ENCODE measurements at places on chromosomes 2 and 18. TPM values are rescaled to one million over a fixed set of nuclear protein-coding genes. Genes with fewer than 3 reads are reported as not detected.

GRCh38 chr2:83602753-83603152, 856.3 kb downstream of the SUCLG1 start:
- no peak overlapping the region for H3K27ac ChIP-seq
- H3K4me1 ChIP-seq = no peaks in the 10 kb centered on the region
- no peaks in the 10 kb centered on the region for H3K27me3 ChIP-seq
- no peak overlapping the region for H3K4me3 ChIP-seq

DNA sequence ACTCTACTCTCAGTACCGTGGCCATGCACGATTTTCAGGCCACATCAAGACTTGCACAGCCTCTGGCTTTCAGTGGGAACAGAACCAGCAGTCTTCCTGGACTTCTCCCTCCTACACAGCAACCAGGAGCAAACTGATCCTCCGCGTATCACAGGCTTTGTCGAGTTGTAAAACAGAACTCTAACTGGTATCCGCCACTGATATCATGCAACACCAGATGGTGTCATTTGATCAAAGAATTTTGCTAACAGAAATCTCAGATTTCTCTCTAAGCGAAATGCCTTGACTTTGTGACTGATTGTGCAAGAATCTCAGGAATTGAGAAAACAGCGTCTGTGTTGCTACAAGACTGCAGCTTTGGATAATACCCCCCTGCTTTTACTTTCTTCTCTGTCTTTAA, 85.7 kb downstream of the COPS8 start:
- peak overlapping the region; percentile 17 for H3K4me3 ChIP-seq
- no peaks in the 10 kb centered on the region for H3K27me3 ChIP-seq
- no peak for DNase-seq
- H3K27ac ChIP-seq = peak overlapping the region; percentile 25

TSPYL6 gene
- total RNA-seq = not detected

GRCh38 chr2:55628931-55629330, 11.5 kb upstream of the PPP4R3B start:
- no peaks in the 10 kb centered on the region for H3K27me3 ChIP-seq
- H3K4me1 ChIP-seq = no peaks in the 10 kb centered on the region
- H3K27ac ChIP-seq = no peak overlapping the region
- no peak overlapping the region for H3K4me3 ChIP-seq

GRCh38 chr2:54122939-54123338, 7.5 kb downstream of the ACYP2 start:
- no peak for DNase-seq
- no peaks in the 10 kb centered on the region for H3K36me3 ChIP-seq
- H3K27ac ChIP-seq = peak overlapping the region; percentile 86
- H3K4me3 ChIP-seq = peak overlapping the region; percentile 44

- H3K4me1 ChIP-seq = peaks cover 62% of the 10 kb centered on the region
- no peak overlapping the region for H3K4me3 ChIP-seq
- no peaks in the 10 kb centered on the region for H3K27me3 ChIP-seq
- H3K36me3 ChIP-seq = no peaks in the 10 kb centered on the region
- DNase-seq = no peak
- no peak overlapping the region for H3K27ac ChIP-seq
Measured at GRCh38 chr18:55290898-55291297, 297.1 kb downstream of the TCF4 start.

GRCh38 chr2:108805782-108806181, 19.2 kb downstream of the CCDC138 start:
- no peak overlapping the region for H3K4me3 ChIP-seq
- H3K4me1 ChIP-seq = no peaks in the 10 kb centered on the region
- peaks cover 24% of the 10 kb centered on the region for H3K36me3 ChIP-seq

- DNase-seq = no peak
- H3K27ac ChIP-seq = no peak overlapping the region
- no peaks in the 10 kb centered on the region for H3K4me1 ChIP-seq
- no peaks in the 10 kb centered on the region for H3K36me3 ChIP-seq
Measured at GRCh38 chr2:1893856-1894255, 149.5 kb upstream of the PXDN start.

GRCh38 chr18:44041553-44041952, 639.1 kb upstream of the SETBP1 start:
- no peaks in the 10 kb centered on the region for H3K36me3 ChIP-seq
- no peaks in the 10 kb centered on the region for H3K4me1 ChIP-seq
- DNase-seq = no peak
- no peak overlapping the region for H3K4me3 ChIP-seq

- H3K27me3 ChIP-seq = no peaks in the 10 kb centered on the region
- peaks cover 8% of the 10 kb centered on the region for H3K4me1 ChIP-seq
- DNase-seq = peak; percentile 52
Measured at GRCh38 chr2:218260742-218261422, at the start of gene GPBAR1. TSS of gene GPBAR1 (plus strand) at chr2:218261015. CDS start at chr2:218262725, 1,710 bp downstream.

GRCh38 chr2:72132981-72133720, 14.5 kb downstream of the CYP26B1 start:
- H3K27ac ChIP-seq = no peak overlapping the region
- H3K27me3 ChIP-seq = no peaks in the 10 kb centered on the region

- H3K36me3 ChIP-seq = no peaks in the 10 kb centered on the region
- H3K4me1 ChIP-seq = peaks cover 9% of the 10 kb centered on the region
- H3K27ac ChIP-seq = no peak overlapping the region
Measured at GRCh38 chr2:240324312-240325015, 111.0 kb upstream of the GPC1 start.

LCLAT1 gene
- 8.3 TPM for total RNA-seq

GRCh38 chr2:203824603-203825002, 43.0 kb upstream of the CTLA4 start:
- no peak overlapping the region for H3K4me3 ChIP-seq
- no peak for DNase-seq
- H3K4me1 ChIP-seq = peaks cover 4% of the 10 kb centered on the region
- no peak overlapping the region for H3K27ac ChIP-seq
- H3K27me3 ChIP-seq = no peaks in the 10 kb centered on the region
- H3K36me3 ChIP-seq = no peaks in the 10 kb centered on the region

GRCh38 chr18:59149416-59149815, 9.7 kb downstream of the SEC11C start:
- H3K27ac ChIP-seq = no peak overlapping the region
- DNase-seq = no peak
- H3K27me3 ChIP-seq = no peaks in the 10 kb centered on the region
- H3K36me3 ChIP-seq = peaks cover 52% of the 10 kb centered on the region

- H3K4me3 ChIP-seq = no peak overlapping the region
- no peaks in the 10 kb centered on the region for H3K27me3 ChIP-seq
- peaks cover 5% of the 10 kb centered on the region for H3K4me1 ChIP-seq
- no peak for DNase-seq
- H3K27ac ChIP-seq = no peak overlapping the region
Measured at GRCh38 chr2:119699016-119699606, 20.1 kb downstream of the TMEM177 start.

- DNase-seq = no peak
- no peak overlapping the region for H3K27ac ChIP-seq
- H3K4me1 ChIP-seq = no peaks in the 10 kb centered on the region
- H3K36me3 ChIP-seq = peaks cover 5% of the 10 kb centered on the region
- no peaks in the 10 kb centered on the region for H3K27me3 ChIP-seq
Measured at GRCh38 chr2:182971820-182972547, 66.3 kb downstream of the NCKAP1 start.

DNA sequence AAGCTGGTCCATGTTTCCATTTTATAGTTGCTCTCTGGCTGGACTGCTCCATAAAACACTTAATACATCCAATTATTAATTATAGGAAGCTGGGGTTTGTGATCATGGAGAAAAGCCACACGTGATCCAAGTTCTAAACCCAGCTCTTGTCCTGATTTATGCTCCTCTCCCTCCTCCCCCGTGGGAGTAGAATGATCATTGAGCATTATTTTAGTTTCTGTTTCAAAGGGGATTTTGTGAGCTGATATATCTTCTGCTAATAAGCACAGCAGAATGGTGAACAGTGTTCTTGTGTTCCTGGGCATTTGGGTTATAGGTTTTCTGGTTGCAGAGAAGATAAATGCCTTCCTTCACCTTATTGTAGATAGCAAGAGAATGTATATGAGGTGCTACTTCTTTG, 135.7 kb upstream of the TMEM200C start:
- no peak for DNase-seq
- H3K4me1 ChIP-seq = no peaks in the 10 kb centered on the region
- H3K27ac ChIP-seq = no peak overlapping the region
- H3K4me3 ChIP-seq = no peak overlapping the region
- H3K36me3 ChIP-seq = no peaks in the 10 kb centered on the region

CRACDL gene
- 2.8 TPM for total RNA-seq

DNA sequence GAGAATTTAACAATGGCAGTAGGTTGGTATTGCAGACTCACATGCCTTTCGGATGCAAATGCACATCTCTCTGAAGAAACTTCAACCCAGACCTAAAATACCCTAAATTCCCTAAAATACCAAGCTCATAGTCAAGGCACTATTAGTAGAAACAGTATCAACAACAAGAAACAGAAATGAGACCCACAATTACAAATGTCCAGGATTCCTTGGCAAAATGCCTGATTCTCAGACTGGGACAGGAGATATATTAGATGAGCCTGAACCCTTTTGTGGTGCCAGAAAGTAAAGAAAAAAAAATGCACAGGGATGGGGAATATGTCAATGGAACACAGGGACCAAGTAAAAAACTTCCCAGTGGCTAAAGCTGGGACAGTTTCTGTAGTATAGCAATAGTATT, 77.2 kb downstream of the NAT8 start:
- H3K36me3 ChIP-seq = no peaks in the 10 kb centered on the region
- no peak for DNase-seq
- no peaks in the 10 kb centered on the region for H3K27me3 ChIP-seq
- no peaks in the 10 kb centered on the region for H3K4me1 ChIP-seq
- no peak overlapping the region for H3K4me3 ChIP-seq

- no peaks in the 10 kb centered on the region for H3K36me3 ChIP-seq
- DNase-seq = no peak
- H3K4me3 ChIP-seq = no peak overlapping the region
- H3K27ac ChIP-seq = no peak overlapping the region
- H3K27me3 ChIP-seq = no peaks in the 10 kb centered on the region
- H3K4me1 ChIP-seq = no peaks in the 10 kb centered on the region
Measured at GRCh38 chr2:177818412-177818811, 254.2 kb downstream of the PDE11A start.

CLEC4F gene
- not detected for total RNA-seq

DNA sequence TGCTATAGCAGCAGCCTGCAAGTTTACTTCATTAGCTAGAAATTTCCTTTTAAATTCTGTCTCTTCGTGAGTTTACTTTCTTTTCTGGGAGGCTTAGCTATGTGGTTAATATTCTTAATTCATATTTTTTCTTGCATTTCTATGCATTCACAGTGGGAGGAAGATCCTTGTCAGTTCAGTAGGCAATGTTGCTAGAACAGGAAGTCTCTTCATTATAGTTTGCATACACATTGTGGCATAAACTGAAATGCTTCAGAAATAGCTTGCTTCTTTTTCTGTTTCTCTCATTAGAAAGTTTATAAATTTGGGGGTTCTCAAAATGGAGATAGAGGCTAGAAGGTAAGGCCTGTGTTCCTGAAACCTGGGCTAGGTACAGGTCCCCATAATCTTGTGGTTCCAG, 8.1 kb upstream of the ARHGAP15 start:
- DNase-seq = no peak
- no peak overlapping the region for H3K27ac ChIP-seq
- H3K27me3 ChIP-seq = no peaks in the 10 kb centered on the region
- H3K4me3 ChIP-seq = no peak overlapping the region
- H3K36me3 ChIP-seq = no peaks in the 10 kb centered on the region

- DNase-seq = no peak
- H3K36me3 ChIP-seq = peaks cover 32% of the 10 kb centered on the region
- no peak overlapping the region for H3K27ac ChIP-seq
- H3K4me3 ChIP-seq = no peak overlapping the region
- H3K4me1 ChIP-seq = peaks cover 3% of the 10 kb centered on the region
- no peaks in the 10 kb centered on the region for H3K27me3 ChIP-seq
Measured at GRCh38 chr18:79725486-79725885, 45.9 kb downstream of the CTDP1 start.

MARCHF4 gene
- total RNA-seq = not detected

Data from psoas muscle (tissue), 8 donors.